ENCODE measurements at places on chromosomes 12 and 14.

DNA sequence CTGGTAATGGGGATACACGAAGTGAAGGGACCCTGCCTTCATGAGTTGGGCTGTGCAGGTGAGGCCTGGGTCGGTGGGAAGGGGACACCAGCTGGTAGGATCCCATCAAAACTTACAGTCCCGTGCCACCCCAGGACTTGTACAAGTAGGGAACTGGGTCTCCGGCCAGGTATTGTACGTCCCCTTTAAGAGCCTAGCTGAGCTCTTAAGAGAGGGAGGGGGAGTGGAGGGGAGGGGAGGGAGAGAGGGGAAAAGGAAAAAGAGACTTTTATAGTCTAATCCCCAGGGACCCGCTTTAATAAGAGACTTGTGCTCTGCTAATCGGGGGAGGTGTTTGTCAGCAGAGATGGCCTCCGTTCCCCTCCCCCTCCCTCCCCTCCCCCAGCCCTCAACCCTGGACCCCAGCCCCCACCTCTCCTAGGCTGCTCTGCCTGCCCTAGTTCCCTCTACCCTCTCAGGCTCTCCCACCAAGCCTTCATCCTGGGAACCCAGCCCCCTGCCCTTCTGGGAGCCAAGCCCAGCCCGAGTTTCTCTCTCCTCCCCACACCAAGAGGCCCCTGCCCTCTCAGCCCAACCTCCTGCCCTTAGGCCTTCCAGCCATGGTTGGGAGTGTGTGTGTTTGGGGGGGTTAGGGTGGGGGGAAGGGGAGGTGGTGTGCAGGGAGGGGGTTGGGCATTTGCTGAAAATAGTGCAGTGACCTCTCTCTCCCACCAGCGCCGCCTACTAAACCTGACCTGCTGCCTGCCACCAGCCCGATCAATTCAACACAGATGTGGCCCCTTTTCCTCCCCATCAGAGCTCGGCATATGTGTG lies 2.6 kb downstream of the GDF11 start:
- H3K36me3 ChIP-seq, result peaks cover 5% of the 10 kb centered on the region
- H3K27ac ChIP-seq, result peak overlapping the region; percentile 90
- DNase-seq, result no peak
- H3K4me1 ChIP-seq, result peaks cover 58% of the 10 kb centered on the region
- no peaks in the 10 kb centered on the region for H3K27me3 ChIP-seq

DNA sequence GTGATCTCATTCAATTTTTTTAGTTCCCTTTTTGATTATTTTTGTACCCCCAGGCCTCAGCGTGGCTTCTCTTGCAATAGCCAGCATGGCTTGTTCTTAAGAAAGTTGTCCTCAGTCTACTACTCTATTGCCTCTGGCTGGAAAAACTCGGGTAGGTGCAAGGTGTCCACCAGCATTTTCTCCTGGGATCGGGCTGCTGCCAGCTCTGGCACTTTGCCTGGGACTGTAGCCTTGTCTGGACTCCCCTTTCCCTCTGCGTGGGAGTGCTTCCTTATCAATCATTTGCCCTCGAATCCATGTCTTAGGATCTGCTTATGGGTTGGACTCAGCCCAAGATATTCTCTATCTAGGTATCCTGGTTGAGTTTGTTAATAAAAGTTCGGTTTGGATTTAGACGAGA lies 773.4 kb downstream of the DIO2 start:
- H3K27ac ChIP-seq, result no peak overlapping the region
- H3K4me3 ChIP-seq, result no peak overlapping the region
- no peak for DNase-seq
- no peaks in the 10 kb centered on the region for H3K36me3 ChIP-seq
- H3K4me1 ChIP-seq, result no peaks in the 10 kb centered on the region

- no peaks in the 10 kb centered on the region for H3K36me3 ChIP-seq
- H3K4me3 ChIP-seq, result no peak overlapping the region
- DNase-seq, result no peak
- no peaks in the 10 kb centered on the region for H3K4me1 ChIP-seq
- no peaks in the 10 kb centered on the region for H3K27me3 ChIP-seq
Measured at GRCh38 chr12:11089246-11089645, 2.9 kb downstream of the TAS2R43 start.

- DNase-seq, result no peak
- H3K4me1 ChIP-seq, result peaks cover 6% of the 10 kb centered on the region
- H3K27ac ChIP-seq, result no peak overlapping the region
- no peak overlapping the region for H3K4me3 ChIP-seq
Measured at GRCh38 chr12:47023311-47023710, 56.1 kb upstream of the PCED1B start.

- no peaks in the 10 kb centered on the region for H3K27me3 ChIP-seq
- H3K36me3 ChIP-seq, result no peaks in the 10 kb centered on the region
- no peak for DNase-seq
- H3K4me3 ChIP-seq, result no peak overlapping the region
Measured at GRCh38 chr14:53462931-53463778, 310.0 kb upstream of the DDHD1 start.

DNA sequence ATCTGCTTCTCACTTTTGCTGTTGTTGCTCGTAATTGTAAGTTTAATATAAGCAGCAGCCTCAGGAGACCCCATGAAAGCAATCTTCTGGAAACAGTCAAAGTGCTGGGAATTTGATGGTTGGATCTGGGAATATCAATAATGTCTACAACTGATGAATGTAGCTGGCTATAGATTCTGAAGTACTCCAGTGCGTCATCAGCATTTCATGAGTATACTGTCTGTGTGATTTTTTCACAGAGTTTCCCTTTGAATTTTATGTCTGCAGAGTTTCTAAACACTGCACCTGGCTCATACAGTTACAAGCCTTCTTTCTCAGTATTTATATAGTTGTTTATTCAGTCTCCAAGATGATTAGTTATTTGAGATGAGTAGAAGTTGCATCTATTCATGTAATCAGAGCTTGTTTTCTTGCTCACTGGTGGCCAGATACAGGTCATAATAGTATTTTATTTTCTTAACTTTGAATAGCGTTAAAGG lies 222.3 kb downstream of the RAD51B start:
- peaks cover 7% of the 10 kb centered on the region for H3K4me1 ChIP-seq
- no peak overlapping the region for H3K27ac ChIP-seq
- H3K4me3 ChIP-seq, result no peak overlapping the region
- H3K27me3 ChIP-seq, result no peaks in the 10 kb centered on the region

DNA sequence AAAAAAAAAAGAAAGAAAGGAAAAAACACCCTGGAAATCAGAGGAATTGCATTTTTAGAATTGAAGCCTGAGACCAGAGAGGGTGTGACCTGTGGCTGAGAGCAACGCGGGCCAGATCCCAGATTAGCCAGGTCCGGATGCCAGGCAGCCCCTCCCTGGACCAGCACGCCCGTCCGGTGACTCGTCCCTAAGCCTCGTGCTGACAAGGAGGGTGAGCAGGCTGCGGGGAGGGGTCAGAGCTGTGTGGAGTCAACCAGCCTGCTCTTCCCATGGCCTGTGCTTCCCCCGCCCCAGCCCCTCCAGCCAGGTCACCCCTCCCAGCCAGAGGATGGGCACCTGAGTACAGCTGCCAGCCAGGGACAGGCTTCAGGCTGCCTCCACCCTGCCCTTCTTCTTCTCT lies 4.2 kb upstream of the KLC1 start:
- H3K4me3 ChIP-seq, result peak overlapping the region; percentile 91
- no peaks in the 10 kb centered on the region for H3K36me3 ChIP-seq
- peak overlapping the region; percentile 86 for H3K27ac ChIP-seq
- H3K4me1 ChIP-seq, result peaks cover 10% of the 10 kb centered on the region
- no peak for DNase-seq

DNA sequence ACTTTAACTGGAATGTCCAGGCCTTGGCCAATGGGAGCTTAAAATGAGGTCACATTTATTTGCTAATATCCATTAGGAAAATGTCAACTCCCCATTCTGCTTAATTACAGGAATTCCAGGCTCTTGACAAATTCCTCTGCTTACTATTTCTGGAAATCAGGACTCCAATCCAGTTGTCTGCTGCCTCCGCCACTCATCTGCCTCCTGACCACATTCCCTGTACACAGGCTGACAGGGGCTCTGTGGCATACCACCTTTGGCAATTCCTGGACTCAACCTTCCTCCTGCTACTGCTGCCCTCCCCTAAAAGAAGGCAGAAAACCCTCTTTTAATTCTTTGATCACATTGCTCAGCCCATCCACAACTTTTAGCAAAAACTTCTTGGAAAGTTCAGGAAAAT lies 37.9 kb downstream of the KICS2 start:
- peaks cover 2% of the 10 kb centered on the region for H3K4me1 ChIP-seq
- H3K27ac ChIP-seq, result no peak overlapping the region
- no peaks in the 10 kb centered on the region for H3K27me3 ChIP-seq
- no peak overlapping the region for H3K4me3 ChIP-seq
- peaks cover 4% of the 10 kb centered on the region for H3K36me3 ChIP-seq
- no peak for DNase-seq
